ENCODE measurements at places on chromosomes 13 and 19.

- no peak for DNase-seq
Observed at GRCh38 chr19:49749771-49750170, 13.3 kb downstream of the TSKS start.

DNA sequence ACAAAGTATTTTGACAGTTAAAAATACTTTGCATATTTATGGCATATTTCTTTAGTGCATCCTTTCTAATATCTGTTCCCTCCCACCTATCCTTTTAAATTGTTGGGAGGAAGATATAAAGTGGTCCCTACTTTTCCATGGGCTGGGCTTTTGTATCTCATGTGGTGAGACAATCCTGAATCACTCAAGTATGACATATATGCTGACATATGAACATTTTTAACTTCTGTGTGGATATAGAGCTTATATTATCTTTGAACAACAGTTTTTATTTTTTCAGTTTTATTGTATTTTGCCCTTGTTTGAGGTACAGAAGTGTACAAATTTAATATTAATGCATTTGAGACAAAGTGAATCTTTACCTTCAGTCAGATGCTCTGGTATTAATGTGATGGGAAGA is 3.4 kb downstream of the ZMYM2 start:
- no peak for DNase-seq

DNA sequence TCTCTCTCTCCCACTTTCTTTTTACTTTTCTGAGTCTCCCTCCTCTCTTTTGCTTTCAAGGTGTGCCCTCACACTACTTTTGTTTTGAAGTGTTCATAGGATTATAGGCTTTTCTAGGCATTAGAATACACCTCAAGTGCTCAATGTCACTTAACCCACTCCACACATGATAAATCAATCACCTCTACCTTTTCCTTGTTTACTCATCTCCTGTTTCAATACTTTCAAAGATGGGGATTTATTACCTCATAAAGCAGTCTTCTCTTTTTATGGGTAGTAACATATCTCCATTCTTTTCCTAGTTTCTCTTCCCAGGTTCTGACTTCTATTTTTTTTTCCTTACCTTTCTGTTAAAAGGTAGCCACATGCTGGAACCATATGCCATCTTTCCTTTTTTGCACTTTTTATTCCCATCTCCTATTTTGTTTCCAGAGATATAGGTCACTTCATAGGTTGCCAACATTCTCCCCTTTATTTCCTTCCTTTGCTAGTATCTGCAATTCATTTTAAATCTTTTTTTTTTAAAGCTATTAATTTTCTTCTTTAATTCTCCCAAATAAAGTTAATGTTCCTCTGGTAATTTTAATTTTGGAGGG is 137.6 kb upstream of the SLC10A2 start:
- DNase-seq, result no peak

DNA sequence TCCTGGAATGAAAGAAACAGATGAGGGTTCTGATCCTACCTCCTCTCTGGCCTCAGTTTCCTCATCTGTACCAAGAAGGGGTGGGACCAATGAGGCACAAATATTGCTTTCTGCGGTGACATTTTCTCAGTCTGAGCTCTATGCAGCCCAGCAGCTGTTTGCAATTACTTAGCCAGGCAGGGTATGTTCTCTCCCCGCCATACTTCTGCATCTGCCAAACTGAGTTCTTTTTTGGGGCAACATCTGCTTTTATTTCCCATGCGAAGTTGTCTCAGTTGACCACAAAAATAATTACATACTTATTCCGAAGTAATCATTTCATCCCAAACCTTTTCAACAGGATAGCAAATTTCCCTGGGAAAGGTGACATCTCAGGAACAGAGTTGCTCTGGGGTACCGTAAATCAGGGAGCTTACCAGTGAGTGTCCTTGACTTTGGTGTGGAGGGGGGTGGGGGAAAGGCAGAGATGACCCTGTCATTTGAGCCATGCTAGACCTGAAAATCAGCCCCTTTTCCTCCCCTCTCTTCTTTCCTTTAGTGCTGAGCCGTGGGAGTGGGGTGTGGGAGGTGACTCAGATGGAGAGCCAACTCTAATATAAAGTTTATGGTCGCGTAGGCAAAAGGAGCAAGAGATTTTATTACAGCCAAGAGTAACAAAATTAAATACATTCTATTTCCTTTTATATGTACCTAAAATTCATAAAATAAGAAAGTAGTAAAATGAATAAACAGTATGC is 165.7 kb upstream of the KL start:
- no peak for DNase-seq

- DNase-seq, result no peak
Observed at GRCh38 chr13:86856991-86857390, 814.2 kb upstream of the SLITRK5 start.

Data from dermis microvascular lymphatic vessel endothelial cell (primary cell).